DMS 273 treated with DMSO at 0.1 percent for 48 hours (cell line): ENCODE measurements at places on chromosomes 7 and 10.

GRCh38 chr7:17844514-17845196, 95.6 kb downstream of the SNX13 start:
- DNase-seq = no peak

GRCh38 chr7:134901389-134902020, 84.8 kb upstream of the AGBL3 start:
- no peak for DNase-seq

DNA sequence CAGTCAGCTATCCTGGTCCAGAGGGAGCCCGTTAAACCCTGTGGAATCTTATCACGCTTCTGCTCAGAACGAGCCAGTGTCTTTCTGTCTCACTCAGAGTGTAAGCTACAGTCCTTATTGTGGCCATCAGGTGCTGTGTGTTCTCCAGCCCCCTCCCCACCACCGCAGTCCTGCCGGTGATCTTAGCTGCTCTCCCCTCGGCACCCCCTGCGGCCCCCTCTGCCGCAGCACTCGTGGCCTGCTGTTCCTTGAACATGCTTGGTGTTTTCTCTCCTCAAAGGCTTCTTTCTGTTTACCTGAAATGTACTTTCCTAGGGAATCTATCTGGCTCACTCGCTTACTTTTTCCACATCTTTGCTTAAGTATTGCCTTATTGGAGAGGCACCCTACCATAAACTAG, 38.2 kb upstream of the TMEM236 start:
- no peak for DNase-seq

DNA sequence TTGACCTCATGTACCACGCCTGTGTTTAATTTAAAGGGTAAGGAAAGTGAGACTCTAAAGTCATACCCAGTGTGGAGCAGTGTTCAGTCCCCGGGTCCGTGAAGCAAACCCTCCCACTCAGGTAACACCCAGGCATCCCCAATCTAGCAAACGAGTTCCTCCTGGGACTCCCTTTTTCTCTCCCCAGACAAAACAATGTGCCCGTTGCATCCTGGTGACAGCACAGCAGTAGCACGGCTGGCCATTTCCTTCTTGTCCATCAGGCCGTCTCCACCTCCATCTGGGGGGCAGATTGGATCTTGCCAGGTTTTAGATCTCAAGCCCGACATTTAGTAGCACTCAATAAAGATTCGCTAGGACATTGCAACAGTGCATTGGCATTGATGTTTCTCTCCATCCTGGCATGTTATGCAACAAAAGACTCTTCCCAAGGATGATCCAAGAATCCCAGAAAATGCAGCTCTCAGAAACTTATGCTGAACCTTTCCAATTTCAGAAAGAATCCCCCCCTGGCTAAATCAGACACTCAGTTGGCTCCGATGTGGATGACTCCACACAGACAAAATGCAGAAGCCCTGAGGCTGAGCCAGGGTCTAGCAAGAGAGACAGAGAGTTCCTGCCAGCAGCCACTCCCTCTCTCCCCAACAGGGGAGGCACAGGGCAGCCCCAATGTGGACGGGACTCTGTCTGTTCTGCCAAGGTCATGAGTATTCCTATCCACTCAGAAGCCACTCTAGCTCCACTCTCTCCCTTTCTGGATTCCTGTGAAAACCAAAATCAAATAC, 274.5 kb upstream of the MGMT start:
- DNase-seq = no peak
